ENCODE measurements at places on chromosomes 16 and 17. TPM values are rescaled to one million over a fixed set of nuclear protein-coding genes. Genes with fewer than 3 reads are reported as not detected.
A peak's percentile ranks its signal among the peaks of the same experiment; 100 is the strongest.

Gene DPEP2
- total RNA-seq, result not detected

Gene STX1B
- 7.2 TPM for total RNA-seq

- DNase-seq, result peak; percentile 94
These were observed 3.4 kb upstream of the HEXD start for GRCh38 chr17:82414548-82415281.

DNA sequence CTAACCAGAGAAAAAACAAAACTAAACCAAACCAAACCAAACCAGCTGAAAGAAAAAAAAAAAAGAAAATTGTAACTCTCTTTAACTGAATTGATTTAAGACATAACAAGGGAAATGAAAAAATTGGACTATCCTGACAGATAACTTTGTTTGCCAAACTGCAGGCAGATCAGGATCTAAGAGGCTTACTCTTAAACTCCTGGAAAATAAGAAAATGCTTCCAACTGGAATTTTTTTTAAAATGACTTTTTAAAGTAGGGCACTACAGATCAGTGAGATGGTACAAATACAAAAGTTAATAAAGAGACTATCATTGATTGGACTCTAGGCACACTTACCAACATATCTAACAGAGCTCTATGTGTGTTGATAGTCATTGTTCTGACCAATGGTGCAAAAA lies 125.5 kb upstream of the KCNJ16 start:
- no peak for DNase-seq
